ENCODE measurements at places on chromosomes 4 and X. TPM values are rescaled to one million over a fixed set of nuclear protein-coding genes. Genes with fewer than 3 reads are reported as not detected.
A peak's percentile ranks its signal among the peaks of the same experiment; 100 is the strongest.

- H3K27ac ChIP-seq: no peak overlapping the region
- DNase-seq: no peak
- H3K27me3 ChIP-seq: no peaks in the 10 kb centered on the region
- H3K36me3 ChIP-seq: no peaks in the 10 kb centered on the region
Measured at GRCh38 chr4:52202931-52203330, 151.8 kb downstream of the SPATA18 start.

- H3K27ac ChIP-seq: no peak overlapping the region
- no peaks in the 10 kb centered on the region for H3K4me1 ChIP-seq
Measured at GRCh38 chr4:16026160-16026761, 57.6 kb downstream of the PROM1 start.

- H3K4me1 ChIP-seq: no peaks in the 10 kb centered on the region
- no peak for DNase-seq
- no peak overlapping the region for H3K4me3 ChIP-seq
- H3K36me3 ChIP-seq: no peaks in the 10 kb centered on the region
- no peaks in the 10 kb centered on the region for H3K27me3 ChIP-seq
Measured at GRCh38 chr4:126251169-126251568, 936.4 kb downstream of the FAT4 start.

DNA sequence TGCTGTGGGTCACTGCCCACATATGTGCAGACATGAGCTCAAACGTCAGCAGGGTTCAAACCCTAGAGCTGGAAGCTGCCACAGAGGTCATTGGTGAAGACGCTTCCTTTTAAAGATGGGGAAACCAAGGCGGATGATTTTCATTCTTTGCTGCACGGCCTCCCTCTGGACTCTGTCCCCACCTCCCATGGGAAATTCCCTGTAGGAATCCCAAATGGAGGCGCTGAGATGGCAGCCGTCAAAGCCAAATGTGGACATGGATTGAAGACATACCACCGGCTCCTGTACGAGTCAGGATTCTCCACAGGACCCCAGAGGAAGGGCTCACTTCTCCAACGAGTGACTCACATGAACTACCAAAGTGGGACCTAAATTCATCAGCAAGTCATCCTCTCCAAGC lies 286.4 kb downstream of the CRLF2 start:
- no peak overlapping the region for H3K27ac ChIP-seq
- no peak overlapping the region for H3K4me3 ChIP-seq
- DNase-seq: no peak
- H3K36me3 ChIP-seq: no peaks in the 10 kb centered on the region
- H3K4me1 ChIP-seq: no peaks in the 10 kb centered on the region

- no peaks in the 10 kb centered on the region for H3K4me1 ChIP-seq
- no peak overlapping the region for H3K27ac ChIP-seq
- DNase-seq: no peak
- no peaks in the 10 kb centered on the region for H3K36me3 ChIP-seq
- H3K27me3 ChIP-seq: no peaks in the 10 kb centered on the region
- H3K4me3 ChIP-seq: no peak overlapping the region
Measured at GRCh38 chr4:98055800-98056501, 87.3 kb downstream of the STPG2 start.

GRCh38 chr4:109009909-109010308 lies 247.1 kb upstream of the ETNPPL start:
- no peak overlapping the region for H3K4me3 ChIP-seq
- no peak for DNase-seq
- no peak overlapping the region for H3K27ac ChIP-seq
- no peaks in the 10 kb centered on the region for H3K36me3 ChIP-seq
- peaks cover 2% of the 10 kb centered on the region for H3K27me3 ChIP-seq

DNA sequence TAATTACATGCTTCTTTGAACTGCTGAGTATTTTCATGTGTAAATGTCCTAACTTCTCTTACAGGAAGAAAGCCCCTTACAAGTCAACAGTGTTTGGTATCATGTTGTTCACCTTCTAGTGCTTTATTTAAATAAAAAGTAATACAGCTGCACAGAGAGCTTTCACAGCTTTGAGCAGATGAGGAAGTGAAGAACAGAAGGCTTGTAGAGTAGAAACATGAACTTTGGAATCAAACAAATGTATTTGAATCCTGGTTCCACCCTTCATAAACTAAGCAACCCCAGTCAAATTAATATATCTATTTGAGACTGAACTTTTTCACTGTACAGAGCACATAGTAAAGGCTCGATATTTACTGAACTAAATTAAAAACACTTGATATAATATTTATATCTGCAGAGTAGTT lies 120.5 kb downstream of the CAMK2D start:
- peaks cover 57% of the 10 kb centered on the region for H3K4me1 ChIP-seq
- H3K4me3 ChIP-seq: no peak overlapping the region
- peaks cover 43% of the 10 kb centered on the region for H3K36me3 ChIP-seq
- no peak for DNase-seq

DNA sequence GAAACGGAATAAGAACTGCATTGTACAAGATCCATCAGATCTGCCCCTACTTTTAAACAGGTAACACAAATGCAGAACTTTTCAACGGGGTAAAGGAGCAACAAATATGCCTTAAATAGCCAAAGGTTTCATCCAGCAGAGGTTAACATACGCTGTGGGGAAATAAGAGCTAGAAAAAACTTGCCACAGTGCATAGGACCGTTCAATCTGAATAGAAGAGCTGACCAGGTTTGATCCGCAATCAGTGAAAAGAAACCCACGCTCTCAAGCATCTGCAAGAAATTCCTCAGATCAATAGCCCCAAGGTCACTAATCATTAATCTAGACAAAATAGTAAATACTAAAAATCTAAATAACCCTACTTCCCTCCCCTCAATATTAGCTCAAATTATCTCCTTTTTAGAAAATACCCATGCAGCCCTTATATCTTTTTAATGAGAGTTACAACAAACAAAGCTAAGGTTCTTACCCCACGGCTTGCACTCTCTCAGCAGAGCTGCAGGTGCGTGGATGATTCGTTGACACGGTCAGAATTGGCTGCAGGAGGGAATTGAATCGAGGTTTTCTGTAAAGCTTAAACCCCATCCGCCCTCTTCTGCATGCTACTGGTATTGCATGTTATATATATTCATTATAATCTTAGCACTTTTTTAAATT lies at the start of gene TLR10:
TSS of gene TLR10 (minus strand) at position 539 of the 657 bp plus-strand sequence. CDS start 7,400 bp downstream, outside the sequence.
- H3K27ac ChIP-seq: no peak within 1 kb of the TSS
- H3K4me1 ChIP-seq: peaks cover 6% of the 10 kb centered on the region
- no peak within 1 kb of the TSS for H3K4me3 ChIP-seq

DNA sequence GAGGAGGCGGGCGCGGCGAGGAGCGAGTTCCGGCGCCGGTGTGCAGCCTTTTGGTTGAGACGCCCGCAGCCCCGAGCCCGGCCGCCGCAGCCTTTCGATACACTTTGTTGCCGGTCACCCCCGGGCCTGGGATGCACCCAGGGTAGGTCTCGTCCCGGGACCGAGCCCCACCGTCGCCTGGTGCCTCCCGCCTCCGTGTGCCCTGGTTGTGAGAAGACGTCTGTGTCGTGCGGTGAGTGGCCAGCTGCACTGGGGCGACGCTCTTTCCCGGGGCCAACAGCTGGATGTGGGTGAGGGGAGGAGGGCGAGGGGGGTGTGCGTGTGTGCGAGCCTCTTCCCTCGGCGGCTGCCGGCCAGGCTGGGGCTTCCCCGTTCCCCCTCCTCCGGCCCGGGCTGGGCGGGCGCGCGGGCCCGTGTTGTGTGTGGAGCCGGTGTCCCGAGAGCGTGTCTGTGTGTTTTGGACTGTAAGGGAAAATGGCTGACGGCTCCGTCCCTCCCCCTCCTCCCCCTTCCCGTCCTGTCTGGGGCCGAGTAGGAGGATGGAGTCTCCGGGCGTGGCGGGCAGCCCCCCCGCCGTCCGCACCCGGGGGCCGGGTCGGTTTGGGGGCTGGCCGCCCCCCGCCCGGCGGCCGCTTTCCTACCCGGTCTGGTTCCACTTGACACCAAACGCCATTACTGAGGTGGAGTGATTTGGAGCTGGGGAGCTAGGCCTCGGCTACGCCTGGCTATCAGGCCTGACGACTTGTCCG lies 807 bp downstream of the USP9X start:
- H3K4me3 ChIP-seq: peak overlapping the region; percentile 90
- peaks cover 36% of the 10 kb centered on the region for H3K4me1 ChIP-seq
- peaks cover 18% of the 10 kb centered on the region for H3K36me3 ChIP-seq
- H3K27ac ChIP-seq: peak overlapping the region; percentile 100

DNA sequence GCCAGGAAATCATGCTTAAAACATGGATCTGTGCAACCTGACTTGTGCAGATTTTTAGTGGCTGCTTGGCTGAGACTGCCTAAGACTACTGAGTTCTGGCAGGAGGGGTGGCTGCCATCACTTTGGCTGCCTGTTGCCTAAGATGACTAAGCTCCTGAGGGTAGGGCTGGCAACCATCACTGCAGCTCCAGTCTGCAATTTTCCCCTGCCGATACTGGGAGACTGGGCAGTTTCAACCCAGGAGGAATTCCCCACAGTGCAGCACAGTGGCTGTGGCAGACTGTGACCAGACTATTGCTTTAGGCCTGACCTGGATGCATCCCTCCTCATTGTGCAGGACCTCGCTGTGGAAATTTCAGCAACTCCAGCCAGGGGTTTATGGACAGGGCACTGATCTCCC lies 544.9 kb downstream of the ANKRD50 start:
- no peak for DNase-seq
- no peaks in the 10 kb centered on the region for H3K27me3 ChIP-seq
- H3K4me1 ChIP-seq: no peaks in the 10 kb centered on the region
- H3K4me3 ChIP-seq: no peak overlapping the region
- no peak overlapping the region for H3K27ac ChIP-seq

DNA sequence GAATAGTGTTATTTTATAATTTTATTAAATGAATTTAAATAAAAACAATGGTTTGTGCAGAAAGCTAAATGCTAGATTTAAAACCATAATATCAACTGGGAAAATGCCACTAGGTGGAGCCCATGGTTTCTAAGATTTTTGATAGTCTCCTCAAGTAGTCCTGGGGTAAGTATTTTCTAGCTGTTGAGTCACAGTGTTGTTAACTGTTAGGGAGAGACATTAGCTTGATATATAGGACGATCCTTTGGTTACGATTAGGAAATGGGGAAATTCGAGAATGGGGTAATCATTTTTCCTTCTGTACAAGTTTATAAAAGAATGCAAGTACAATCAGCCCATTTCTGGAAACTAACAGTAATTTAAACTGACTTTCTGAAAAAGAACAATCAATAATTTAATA lies 378.4 kb downstream of the ANKRD50 start:
- no peak for DNase-seq
- no peak overlapping the region for H3K27ac ChIP-seq
- H3K36me3 ChIP-seq: no peaks in the 10 kb centered on the region
- no peak overlapping the region for H3K4me3 ChIP-seq
- H3K4me1 ChIP-seq: no peaks in the 10 kb centered on the region
- peaks cover 3% of the 10 kb centered on the region for H3K27me3 ChIP-seq

DNA sequence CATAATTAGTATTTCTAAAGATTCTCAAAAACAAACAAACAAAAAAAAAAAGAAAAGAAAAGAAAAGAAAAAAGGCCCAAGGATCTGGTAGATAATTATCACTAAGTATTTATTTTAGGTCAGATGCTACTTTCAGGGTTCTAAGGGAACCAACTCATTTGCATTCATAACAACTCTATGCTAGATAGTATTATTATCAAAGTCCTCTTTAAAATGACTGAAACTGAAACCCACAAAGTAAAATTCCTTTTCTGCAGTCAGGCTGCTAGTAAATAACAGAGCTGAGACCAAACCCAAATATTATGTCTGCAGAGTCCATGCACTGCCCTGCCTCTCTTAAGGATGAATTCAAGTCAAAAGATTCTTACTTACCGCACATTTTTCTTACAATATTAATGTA lies 38.3 kb upstream of the MAPK10 start:
- H3K4me3 ChIP-seq: no peak overlapping the region
- H3K27ac ChIP-seq: no peak overlapping the region
- H3K27me3 ChIP-seq: no peaks in the 10 kb centered on the region
- no peak for DNase-seq
- H3K36me3 ChIP-seq: no peaks in the 10 kb centered on the region
- no peaks in the 10 kb centered on the region for H3K4me1 ChIP-seq

DNA sequence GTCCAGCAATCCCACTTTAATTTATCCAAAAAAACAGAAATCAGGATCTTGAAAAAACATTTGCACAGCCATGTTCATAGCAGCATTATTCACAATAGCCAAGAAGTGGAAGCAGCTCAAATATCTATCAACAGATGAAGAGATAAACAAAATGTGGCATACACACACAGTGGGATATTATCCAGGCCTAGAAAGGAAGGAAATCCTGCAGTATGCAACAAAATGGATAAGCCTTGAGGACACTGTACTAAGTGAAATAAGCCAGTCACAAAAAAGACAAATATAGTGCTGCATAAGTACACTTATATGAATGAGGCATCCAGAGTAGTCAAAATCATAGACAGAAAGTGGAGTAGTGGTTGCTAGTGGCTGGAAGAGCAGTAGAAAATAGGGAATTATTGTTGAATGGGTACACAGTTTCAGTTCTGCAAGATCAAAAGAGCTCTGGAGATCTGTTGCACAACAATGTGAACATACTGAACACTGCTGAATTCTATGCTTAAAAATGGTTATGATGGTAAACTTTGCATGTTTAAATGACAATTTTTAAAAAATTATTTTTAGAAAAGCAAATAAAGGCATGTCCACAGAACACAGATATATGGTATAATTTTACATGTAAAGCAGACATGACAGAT lies 25.6 kb downstream of the CHM start:
- no peaks in the 10 kb centered on the region for H3K27me3 ChIP-seq
- no peak overlapping the region for H3K27ac ChIP-seq
- H3K4me3 ChIP-seq: no peak overlapping the region

- H3K27me3 ChIP-seq: no peaks in the 10 kb centered on the region
- H3K4me1 ChIP-seq: no peaks in the 10 kb centered on the region
- H3K27ac ChIP-seq: no peak overlapping the region
- H3K4me3 ChIP-seq: no peak overlapping the region
Measured at GRCh38 chrX:98207947-98208346, 1324.2 kb downstream of the RPA4 start.

- DNase-seq: no peak
- no peaks in the 10 kb centered on the region for H3K4me1 ChIP-seq
- no peaks in the 10 kb centered on the region for H3K27me3 ChIP-seq
- H3K36me3 ChIP-seq: no peaks in the 10 kb centered on the region
- no peak overlapping the region for H3K27ac ChIP-seq
- no peak overlapping the region for H3K4me3 ChIP-seq
Measured at GRCh38 chr4:129917651-129918050, 821.7 kb downstream of the C4orf33 start.

DNA sequence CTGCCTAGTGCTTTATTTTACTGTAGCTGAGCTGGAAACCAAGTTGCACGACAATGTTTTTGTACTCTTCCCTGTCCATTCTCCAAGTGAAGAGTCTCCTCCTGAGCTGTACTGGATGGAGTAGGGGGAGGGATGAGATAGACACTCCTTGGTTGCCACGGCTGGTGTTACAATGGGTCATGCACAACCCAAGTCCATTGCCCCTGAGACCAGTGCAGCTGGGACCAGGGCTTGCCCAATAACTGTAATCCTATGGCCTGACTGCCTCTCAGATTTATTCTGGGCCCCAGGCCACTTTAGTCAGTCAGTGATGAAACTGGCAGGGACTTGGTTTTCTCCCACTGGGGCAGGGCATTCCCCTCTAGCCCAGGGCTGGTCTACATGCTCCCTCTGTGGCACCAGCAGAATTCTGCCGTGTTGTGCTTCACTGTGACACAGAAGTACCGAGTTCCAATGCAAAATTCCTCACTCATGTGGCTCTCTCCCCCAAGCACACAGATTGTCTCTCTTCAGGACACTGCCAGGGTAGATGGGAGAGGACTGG lies 203.3 kb upstream of the PCDH18 start:
- no peaks in the 10 kb centered on the region for H3K4me1 ChIP-seq
- no peak overlapping the region for H3K4me3 ChIP-seq
- no peak for DNase-seq
- no peaks in the 10 kb centered on the region for H3K36me3 ChIP-seq
- H3K27ac ChIP-seq: no peak overlapping the region

The ODAPH gene
- 0.12 TPM for total RNA-seq

The NEIL3 gene
- 34.6 TPM for total RNA-seq
